Hematopoietic multipotent progenitor cell treated with erythropoietin and hydrocortisone succinate and interleukin-3 and kit ligand, for 8 days (in vitro differentiated cells): ENCODE measurements at places on chromosomes 2 and 18.
A peak's percentile ranks its signal among the peaks of the same experiment; 100 is the strongest.

DNA sequence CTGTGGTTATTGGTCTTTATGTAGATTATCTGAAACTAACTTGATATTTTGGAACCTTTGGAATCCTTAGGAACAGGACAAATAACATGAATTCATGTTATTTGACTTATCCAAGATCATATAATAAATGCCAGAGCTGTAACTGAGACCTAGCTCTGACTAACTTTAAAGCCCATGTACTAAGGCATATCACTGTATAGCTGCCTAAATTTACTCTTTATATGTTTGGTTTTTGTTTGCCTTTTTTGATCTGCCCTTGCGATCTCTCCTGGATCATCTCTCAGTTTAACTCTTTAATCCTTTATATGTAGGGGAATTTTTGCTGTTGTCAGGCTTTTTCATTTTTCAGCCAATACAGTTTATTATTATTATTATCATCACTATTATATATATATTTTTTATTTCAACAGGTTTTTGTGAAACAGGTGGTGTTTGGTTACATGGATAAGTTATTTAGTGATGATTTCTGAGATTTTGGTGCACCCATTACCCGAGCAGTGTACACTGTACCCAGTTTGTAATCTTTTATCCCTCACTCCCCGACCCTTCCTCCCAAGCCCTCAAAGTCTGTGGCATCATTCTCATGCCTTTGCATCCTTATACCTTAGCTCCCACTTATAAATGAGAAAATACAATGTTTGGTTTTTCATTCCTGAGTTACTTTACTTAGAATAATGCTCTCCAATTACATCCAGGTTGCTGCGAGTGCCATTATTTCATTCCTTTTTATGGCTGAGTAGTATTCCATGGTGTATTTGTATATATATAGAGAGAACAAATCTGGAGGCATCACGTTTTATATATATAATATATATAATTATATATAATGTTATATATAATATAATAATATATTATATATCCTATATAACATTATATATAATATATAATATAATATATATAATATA lies 48.9 kb downstream of the APLF start:
- DNase-seq: peak; percentile 32

- no peak for DNase-seq
These were observed at the start of gene COL5A2 for GRCh38 chr2:189179570-189179950. Gene COL5A2 (minus strand): TSS chr2:189179761. CDS start chr2:189179604, 157 bp downstream.

- no peak for DNase-seq
These were observed 617 bp upstream of the ALPG start for GRCh38 chr2:232405943-232406510.

- DNase-seq: no peak
These were observed 513.8 kb downstream of the RNF144A start for GRCh38 chr2:7430869-7431641.

DNA sequence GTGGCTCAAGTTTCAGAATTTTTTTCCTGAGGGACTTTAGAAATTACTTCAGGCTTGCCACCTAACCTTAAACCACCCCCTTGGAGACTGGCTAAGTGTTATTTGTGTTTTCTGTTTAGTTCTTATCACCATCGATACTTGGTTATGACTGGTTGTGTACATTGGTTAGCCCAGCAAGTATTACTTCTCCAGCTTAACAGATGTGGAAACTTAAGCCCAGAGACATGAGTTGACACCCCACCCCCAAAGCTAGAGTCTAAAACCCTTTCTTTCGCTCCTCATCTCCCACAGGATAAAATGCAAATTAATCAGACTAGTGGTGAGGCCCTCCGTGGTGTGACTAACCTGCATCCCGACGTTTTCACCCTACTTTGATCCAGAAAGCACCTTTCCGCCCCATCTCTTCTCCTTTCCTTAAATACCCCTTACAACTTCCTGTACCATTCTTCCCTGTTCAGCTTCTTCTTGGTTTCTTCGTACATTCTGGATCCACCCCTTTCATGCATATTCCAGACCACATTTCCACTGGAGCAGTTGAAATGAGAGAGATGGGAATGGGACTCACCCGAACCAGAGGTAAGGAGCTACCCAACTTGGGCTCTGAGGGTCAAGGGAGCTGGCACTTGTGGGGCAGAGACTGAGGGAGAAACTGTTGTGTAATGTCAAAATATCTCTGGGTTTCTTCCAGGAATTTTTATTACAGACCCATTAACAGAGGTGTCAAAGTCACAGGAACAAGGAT lies 819 bp upstream of the MAP3K2 start:
- no peak for DNase-seq

GRCh38 chr2:47277987-47278386 lies 122.9 kb upstream of the STPG4 start:
- DNase-seq: no peak

GRCh38 chr2:881204-881918 lies 69.3 kb upstream of the SNTG2 start:
- no peak for DNase-seq

GRCh38 chr2:9793156-9793917 lies 49.9 kb upstream of the TAF1B start:
- no peak for DNase-seq

- DNase-seq: no peak
These were observed 34.2 kb downstream of the PLCL1 start for GRCh38 chr2:197838579-197838978.

GRCh38 chr2:54599914-54600313 lies 123.5 kb upstream of the EML6 start:
- DNase-seq: peak; percentile 98

DNA sequence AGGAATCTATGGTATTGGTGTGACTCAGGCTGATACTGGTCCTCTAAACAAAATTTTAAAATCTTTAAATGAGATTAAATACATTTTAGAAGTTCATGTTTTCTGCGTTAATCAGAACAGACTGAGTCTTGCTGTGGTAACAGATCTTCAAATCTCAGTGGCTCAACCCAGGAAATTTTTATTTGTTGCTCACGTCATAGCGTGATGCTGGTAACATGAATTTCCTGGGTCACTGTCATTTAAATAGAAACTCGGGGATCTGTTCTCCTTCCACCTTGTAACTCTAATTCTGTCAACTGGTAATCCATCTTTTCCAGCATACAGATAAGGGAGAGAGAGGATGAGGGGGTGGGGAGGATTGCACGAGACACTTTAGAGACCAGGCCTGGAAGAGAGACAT lies 90.0 kb downstream of the CDC42EP3 start:
- no peak for DNase-seq

- DNase-seq: no peak
These were observed 56.2 kb upstream of the FOSL2 start for GRCh38 chr2:28336264-28336980.
